ENCODE measurements at places on chromosomes 12 and 14.

GRCh38 chr12:6229224-6230218 is 29.3 kb downstream of the CD9 start:
- peaks cover 21% of the 10 kb centered on the region for H3K4me1 ChIP-seq
- no peak overlapping the region for H3K4me3 ChIP-seq
- H3K27me3 ChIP-seq = no peaks in the 10 kb centered on the region
- peak overlapping the region; percentile 86 for H3K27ac ChIP-seq
- H3K36me3 ChIP-seq = no peaks in the 10 kb centered on the region
- no peak for DNase-seq

GRCh38 chr12:31368666-31369361 is 42.9 kb upstream of the SINHCAF start:
- H3K27me3 ChIP-seq = peaks cover 3% of the 10 kb centered on the region
- H3K36me3 ChIP-seq = no peaks in the 10 kb centered on the region
- DNase-seq = no peak
- H3K4me3 ChIP-seq = no peak overlapping the region
- H3K27ac ChIP-seq = no peak overlapping the region
- H3K4me1 ChIP-seq = peaks cover under 1% of the 10 kb centered on the region

DNA sequence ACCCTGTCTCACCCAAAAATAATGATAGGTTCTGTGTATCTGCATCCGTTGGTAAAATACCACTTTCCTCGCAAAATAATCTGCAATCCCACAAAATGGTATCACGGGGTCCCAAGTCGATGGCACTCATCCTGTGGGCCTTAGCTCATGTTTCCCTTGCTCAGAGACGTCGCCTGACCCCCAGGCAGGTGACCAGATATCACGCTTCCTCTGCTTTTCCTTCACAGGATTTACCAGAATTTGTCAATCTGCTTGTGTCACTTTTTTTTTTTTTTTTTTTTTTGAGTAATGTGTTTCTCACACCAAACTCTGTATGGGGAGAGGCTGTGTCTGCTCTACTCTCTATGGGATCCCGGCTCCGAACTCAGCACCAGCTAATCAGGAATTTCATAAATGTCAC is 162.7 kb downstream of the PRKCH start:
- H3K27me3 ChIP-seq = no peaks in the 10 kb centered on the region
- peaks cover 41% of the 10 kb centered on the region for H3K4me1 ChIP-seq
- no peak for DNase-seq
- peaks cover 76% of the 10 kb centered on the region for H3K36me3 ChIP-seq

DNA sequence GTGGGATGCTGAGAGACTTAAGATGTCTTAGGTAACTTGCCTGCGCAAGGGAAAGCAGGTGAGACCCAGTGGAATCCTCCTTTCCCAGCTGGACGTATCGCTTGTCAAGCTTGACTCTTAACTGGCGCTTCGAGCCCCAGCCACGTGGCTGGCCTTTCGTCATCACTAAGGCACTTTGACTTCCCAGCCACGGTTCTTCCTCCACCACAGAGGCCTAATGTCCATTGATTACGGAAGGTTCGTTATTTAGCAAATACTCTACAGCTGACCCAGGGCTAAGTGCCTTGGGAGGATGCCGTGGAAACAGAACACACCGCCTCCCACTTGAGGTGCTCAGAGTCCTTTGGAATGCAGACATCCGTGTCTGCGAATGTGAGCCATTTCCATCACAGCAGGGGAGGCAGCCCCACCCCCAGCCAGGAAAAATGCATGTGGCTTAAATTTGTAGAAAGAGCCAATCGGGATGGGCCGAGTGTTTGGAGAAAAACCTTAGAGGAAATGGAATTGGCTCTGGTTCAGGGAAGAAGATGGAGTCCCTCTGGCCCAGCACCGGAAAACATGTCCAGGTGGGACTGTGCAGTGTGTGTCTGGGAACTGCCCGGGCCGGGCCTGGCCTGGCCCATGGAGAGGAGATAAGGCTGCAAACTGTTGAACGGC is 115.7 kb downstream of the PLXNC1 start:
- peaks cover 43% of the 10 kb centered on the region for H3K4me1 ChIP-seq
- no peak overlapping the region for H3K27ac ChIP-seq
- no peaks in the 10 kb centered on the region for H3K27me3 ChIP-seq

DNA sequence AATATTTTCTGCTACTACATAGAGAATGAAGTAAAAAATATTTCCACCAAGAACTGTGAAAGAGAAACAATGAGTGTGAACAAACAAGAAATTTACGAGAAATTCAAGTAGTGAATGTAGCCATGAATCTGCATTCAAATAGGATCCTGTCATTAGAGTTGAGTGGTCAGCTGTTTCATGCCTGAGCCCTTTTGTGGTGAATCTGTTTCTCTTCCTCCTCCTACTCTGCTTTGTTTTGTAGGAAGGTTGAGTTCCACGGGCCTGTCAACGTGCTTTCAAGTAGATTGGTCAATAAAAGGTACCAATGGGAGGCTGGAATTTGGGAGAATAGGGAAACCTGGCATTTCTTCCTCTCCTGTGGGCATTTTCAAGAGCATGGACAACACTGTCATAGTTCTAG is 1749.6 kb upstream of the FLRT2 start:
- H3K36me3 ChIP-seq = no peaks in the 10 kb centered on the region
- no peaks in the 10 kb centered on the region for H3K4me1 ChIP-seq
- no peak overlapping the region for H3K27ac ChIP-seq
- H3K4me3 ChIP-seq = no peak overlapping the region
- no peaks in the 10 kb centered on the region for H3K27me3 ChIP-seq

DNA sequence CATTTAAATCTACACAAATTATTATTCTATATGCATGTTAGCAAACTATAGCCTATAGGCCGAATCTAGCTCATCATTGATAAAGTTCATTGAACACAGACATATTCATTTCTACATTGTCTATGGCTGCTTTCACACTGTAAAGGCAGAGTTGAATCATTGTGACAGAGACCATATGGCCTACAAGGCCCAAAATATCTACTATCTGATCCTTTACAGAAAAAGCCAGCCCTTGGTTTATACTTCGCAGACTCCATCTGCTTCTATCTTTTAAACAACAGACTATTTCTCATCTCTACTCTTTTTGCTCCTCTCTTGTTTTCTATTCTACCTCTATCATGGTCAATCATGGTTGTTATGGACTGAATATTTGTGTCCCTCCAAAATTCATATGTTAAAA is 190.7 kb downstream of the EXOC5 start:
- no peak for DNase-seq
- H3K4me1 ChIP-seq = no peaks in the 10 kb centered on the region
- no peaks in the 10 kb centered on the region for H3K36me3 ChIP-seq
- no peak overlapping the region for H3K27ac ChIP-seq

DNA sequence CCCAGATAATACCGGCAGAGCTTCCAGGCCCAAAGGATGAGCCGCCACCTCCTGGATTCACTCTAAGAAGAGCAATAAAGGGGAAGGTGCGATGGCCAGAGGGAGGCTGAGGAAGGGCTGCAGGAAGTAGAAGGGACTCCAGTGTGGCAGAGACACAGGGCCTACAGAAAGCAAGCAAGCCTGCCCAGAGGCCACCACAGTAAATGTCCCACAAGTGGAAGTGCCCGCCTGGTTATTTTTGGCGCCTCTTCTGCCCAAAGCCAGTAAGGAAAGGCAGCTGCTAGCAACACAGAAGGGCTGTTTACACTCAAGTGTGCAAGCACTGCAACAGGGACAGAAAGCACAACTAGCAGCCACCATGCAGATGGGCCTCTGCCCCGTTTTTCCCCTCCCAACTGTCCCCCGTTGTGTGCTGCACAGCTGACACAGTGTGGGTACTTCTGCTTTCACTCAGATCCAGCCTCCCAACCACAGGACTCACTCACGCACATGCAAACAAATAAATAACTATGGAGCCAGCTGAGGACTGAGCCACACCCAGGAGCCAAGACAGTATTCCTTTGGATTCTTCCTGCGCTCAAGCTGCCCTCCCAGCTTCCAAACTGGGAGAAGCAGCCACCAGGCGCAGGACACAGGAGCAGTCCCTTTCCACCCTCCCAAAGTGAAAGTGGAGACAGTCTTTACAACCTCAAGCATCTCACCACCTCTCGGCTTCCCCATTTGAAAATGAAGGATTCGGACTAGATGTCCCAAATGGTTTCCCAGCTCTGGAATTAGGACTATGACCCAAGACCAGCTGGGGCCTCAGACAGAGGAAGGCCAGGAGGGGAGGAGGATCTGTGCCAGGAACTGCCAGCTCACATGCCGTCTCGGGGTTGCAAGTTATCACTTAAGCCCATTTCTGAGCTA is 40.0 kb upstream of the PNMA1 start:
- H3K27me3 ChIP-seq = no peaks in the 10 kb centered on the region
- peak overlapping the region; percentile 91 for H3K4me3 ChIP-seq
- peak; percentile 50 for DNase-seq
- H3K4me1 ChIP-seq = peaks cover 87% of the 10 kb centered on the region
- peaks cover 25% of the 10 kb centered on the region for H3K36me3 ChIP-seq

DNA sequence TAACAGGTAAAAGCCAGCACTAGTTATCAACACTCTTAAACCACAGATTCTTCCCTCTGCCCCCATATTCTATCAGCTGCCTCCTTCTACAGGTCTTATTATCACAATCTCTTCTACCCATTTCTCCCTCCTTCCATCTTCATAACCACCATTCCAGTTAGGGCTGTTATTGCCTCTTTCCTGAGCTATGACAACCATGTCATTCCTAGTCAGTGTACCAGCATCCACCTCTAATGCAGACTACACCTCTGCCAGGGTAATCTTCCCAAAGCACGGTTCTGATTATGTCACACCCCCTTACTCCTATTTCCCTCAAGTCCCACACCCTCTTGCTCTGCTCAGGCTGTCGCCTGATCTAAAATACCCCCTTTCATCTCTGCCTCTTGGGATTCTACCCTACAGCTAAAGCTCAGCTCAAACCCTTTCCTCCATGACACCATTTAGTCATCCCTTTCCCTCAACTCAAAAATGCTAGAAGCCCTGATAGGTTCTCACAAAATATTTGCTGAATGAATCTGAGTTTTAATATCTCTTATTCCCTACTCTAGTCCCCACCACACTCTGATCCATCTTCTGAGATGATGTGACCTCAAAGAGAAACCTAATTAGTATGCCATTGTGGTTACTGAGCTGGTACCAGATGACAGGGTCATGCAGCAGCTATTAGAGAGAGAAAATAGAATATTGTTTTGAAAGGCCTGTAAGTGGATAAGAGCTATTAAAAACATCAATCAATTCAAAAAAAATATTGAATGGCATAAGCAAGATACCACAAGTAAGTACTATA is 11.7 kb downstream of the RACGAP1 start:
- H3K27me3 ChIP-seq = no peaks in the 10 kb centered on the region
- H3K4me3 ChIP-seq = no peak overlapping the region
- peaks cover 22% of the 10 kb centered on the region for H3K4me1 ChIP-seq
- peak overlapping the region; percentile 65 for H3K27ac ChIP-seq

- peaks cover 16% of the 10 kb centered on the region for H3K4me1 ChIP-seq
- H3K4me3 ChIP-seq = no peak overlapping the region
- DNase-seq = no peak
- H3K36me3 ChIP-seq = no peaks in the 10 kb centered on the region
Measured at GRCh38 chr12:32273063-32273522, 126.3 kb upstream of the FGD4 start.

DNA sequence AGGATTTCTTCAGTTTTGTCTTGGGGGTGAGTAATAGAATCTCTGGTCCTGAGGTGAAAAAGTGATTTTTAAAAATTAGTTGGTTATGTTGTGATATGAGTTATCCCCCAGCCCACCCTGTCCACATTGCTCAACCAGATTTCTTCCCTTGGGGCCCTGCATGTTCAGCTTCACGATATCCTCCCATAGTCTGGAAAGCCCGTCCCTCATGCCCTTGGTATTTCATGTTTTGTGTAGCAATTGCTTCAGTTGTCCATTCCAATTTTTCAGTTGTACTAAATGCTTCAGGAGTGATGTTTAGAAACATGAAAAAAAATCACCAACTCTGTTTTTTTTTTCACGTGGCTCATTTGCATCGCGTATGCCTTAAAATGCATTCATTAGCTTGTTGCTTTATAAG is 17.5 kb upstream of the BICD1 start:
- H3K36me3 ChIP-seq = no peaks in the 10 kb centered on the region
- no peaks in the 10 kb centered on the region for H3K4me1 ChIP-seq
- H3K27ac ChIP-seq = no peak overlapping the region
- DNase-seq = no peak
- H3K27me3 ChIP-seq = no peaks in the 10 kb centered on the region
- no peak overlapping the region for H3K4me3 ChIP-seq

- peaks cover 11% of the 10 kb centered on the region for H3K36me3 ChIP-seq
- H3K4me1 ChIP-seq = peaks cover 4% of the 10 kb centered on the region
- H3K27ac ChIP-seq = no peak overlapping the region
- DNase-seq = no peak
Measured at GRCh38 chr14:68806526-68807147, 13.8 kb upstream of the ZFP36L1 start.

DNA sequence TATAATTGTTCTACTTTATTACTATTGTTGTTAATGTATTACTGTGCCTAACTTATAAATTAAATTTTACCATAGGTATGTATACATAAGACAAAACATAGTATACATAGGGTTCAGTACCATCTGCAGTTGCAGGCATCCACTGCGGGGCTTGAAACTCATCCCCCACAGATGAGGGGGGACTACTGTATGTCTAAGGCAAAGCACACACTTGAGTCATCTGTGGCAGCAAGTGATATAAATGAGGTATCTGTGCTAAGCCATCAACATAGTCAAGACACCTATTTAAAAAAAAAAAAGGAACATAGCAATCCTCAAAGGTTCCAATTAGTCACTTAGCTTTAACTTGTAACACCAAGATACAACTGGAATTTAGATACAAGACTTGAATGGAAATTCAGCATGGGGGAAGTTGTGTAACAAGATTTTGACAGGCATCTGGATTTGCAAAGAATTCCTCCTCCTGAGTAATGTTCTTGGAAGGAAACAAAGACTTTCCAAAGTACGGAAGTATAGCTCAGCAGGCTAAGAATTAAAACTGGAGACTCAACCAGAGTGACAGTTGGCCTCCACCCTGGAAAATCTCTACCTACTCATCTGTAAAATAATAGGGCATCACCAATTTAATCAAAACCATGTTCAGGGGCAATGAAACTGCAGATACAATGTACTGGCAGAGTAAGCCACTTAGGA is 14.9 kb downstream of the DCAF5 start:
- H3K36me3 ChIP-seq = peaks cover 12% of the 10 kb centered on the region
- H3K4me3 ChIP-seq = no peak overlapping the region
- H3K27ac ChIP-seq = no peak overlapping the region
- no peaks in the 10 kb centered on the region for H3K27me3 ChIP-seq
- peaks cover 22% of the 10 kb centered on the region for H3K4me1 ChIP-seq

- H3K27ac ChIP-seq = no peak overlapping the region
- H3K4me1 ChIP-seq = peaks cover 13% of the 10 kb centered on the region
- H3K27me3 ChIP-seq = peaks cover 9% of the 10 kb centered on the region
- no peaks in the 10 kb centered on the region for H3K36me3 ChIP-seq
- H3K4me3 ChIP-seq = no peak overlapping the region
Measured at GRCh38 chr14:61227884-61228591, 53.1 kb downstream of the TMEM30B start.

GRCh38 chr14:91372671-91373495 is 44.7 kb downstream of the CCDC88C start:
- H3K4me1 ChIP-seq = peaks cover 91% of the 10 kb centered on the region
- peak overlapping the region; percentile 77 for H3K4me3 ChIP-seq
- DNase-seq = no peak
- H3K36me3 ChIP-seq = peaks cover 33% of the 10 kb centered on the region

- H3K27ac ChIP-seq = no peak overlapping the region
- no peaks in the 10 kb centered on the region for H3K27me3 ChIP-seq
- DNase-seq = no peak
- H3K36me3 ChIP-seq = peaks cover 65% of the 10 kb centered on the region
- H3K4me1 ChIP-seq = peaks cover 45% of the 10 kb centered on the region
Measured at GRCh38 chr14:64391113-64391725, 3.1 kb downstream of the MTHFD1 start.

- no peaks in the 10 kb centered on the region for H3K36me3 ChIP-seq
- H3K4me1 ChIP-seq = peaks cover 8% of the 10 kb centered on the region
- no peak overlapping the region for H3K4me3 ChIP-seq
- H3K27ac ChIP-seq = no peak overlapping the region
Measured at GRCh38 chr14:87869619-87870583, 123.1 kb downstream of the GALC start.

GRCh38 chr12:52280319-52280795 is 5.9 kb downstream of the KRT86 start:
- H3K4me3 ChIP-seq = no peak overlapping the region
- H3K4me1 ChIP-seq = peaks cover 3% of the 10 kb centered on the region
- no peak overlapping the region for H3K27ac ChIP-seq

Data from activated T-helper 2 cell treated with anti-CD3 and anti-CD28 coated beads, Interferon-gamma antibody, Interleukin-2, Interleukin-4, amounts not matched to agents 10 μg/mL and 5 μg/mL and 100 μg/mL, durations not matched to agents 14 hours and 24 hours and 36 hours (primary cell).